NCI-H446 (cell line): ENCODE measurements at places on chromosomes 4 and X.

DNA sequence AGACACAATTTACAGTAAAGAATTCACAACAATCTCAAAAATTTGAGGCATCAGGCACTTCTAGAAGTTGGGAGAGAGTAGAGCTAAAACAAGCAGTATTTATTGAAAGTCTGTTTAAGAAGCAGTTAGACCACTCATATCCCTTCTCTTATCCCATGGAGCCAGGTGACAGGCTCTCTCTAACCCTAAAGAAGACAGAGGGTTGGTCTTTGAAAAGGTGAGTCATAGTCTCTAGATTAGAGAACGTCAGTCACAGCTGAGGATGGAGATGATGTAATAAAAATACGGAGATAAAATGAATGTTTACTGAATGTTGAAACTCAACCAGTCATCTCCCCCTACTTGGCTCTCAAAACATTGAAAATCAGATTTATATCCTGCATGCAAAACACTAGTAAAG, 223.8 kb downstream of the CHIC2 start:
- no peak for DNase-seq

GRCh38 chrX:136196691-136197155, 49.4 kb downstream of the FHL1 start:
- no peak for DNase-seq

DNA sequence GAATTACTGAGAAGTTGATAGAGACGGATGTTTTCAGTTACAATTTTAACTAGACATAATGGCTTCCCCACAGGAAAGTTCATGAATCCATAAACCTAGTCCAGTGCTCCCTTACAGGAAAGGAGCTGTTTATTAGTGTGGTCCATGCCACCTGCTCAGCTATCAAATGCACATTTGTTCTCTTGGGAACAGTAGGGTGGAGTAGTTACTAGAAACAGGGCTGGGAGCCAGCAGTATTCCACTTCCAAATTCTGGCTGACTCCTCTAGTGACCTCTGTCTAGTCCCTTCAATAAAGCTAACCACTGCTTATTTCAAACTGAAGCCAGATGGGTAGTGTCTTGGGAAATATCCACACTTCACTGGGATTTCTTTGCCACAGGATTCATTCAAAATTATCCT, 88.4 kb upstream of the TLL1 start:
- DNase-seq, result peak; percentile 13

DNA sequence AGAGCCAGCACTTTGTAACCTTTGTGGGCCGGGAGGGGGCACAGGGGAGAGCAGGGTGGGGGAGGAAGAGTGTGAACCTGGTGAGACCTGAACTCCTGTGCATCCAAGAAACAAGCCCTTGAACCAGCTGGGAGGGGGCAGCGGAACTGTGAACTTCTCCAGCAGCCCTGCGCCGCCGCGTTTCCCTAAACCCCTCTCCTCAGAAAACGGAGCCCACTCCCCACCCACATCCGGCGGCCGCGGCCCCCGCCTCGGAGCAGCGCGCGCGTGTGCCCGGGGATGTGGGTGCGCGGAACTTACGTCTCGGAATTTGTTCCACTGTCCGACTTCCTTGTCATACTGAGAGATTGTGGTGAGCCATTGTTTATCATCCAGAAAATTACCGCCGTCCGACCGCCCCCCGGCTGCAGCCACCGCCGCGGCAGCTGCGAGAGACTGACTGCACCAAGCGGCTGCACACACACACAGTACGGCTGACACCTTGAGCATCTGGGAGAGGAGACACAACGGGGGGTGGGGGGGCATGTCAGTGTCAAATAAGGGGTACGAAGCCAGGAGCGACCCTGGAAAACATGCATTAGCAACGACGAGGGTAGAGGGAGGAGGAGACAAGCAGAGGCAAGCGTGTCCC, 494 bp downstream of the SPOCK3 start:
- peak; percentile 51 for DNase-seq

- DNase-seq, result no peak
Observed at GRCh38 chr4:118758293-118758692, 73.1 kb downstream of the METTL14 start.

DNA sequence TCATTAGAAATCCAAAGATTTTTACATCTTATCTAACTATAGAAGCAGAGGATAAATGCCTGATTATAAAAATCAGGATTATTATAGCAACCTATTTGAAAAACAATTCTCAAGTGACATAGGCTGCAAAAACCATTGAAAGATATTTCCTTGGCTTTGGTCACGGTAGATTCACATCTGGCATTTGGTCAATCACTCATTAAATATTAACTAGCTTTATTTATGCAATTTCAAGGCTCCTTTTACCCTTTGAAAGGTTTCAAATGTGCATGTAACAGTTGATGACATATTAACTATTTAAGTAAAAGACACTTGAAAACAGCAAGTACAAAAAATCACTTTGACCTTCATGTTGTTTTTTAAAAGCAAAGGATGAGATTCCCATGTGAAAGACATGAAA, 98.1 kb downstream of the MMRN1 start:
- peak; percentile 5 for DNase-seq

DNA sequence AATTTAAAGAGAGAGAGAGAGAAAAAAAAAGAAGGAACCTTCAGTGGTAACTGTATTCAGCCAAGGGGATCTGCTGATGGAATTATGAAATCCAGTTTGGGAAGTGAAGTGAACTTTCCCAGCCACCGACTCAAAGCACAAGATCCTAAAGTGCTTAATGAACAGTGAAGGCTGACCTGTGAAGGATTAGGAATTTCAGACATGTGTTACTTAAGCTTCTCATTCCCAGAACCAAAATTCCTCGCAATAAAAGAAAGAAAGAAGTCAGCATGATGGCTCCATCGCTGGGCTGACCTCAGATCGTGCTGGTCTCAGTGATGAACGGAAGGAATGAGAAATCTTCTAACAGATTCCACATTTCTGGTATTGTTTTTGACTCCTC, 135.2 kb downstream of the ARSF start:
- no peak for DNase-seq

- no peak for DNase-seq
Observed at GRCh38 chr4:80913381-80913780, 117.1 kb upstream of the BMP3 start.

DNA sequence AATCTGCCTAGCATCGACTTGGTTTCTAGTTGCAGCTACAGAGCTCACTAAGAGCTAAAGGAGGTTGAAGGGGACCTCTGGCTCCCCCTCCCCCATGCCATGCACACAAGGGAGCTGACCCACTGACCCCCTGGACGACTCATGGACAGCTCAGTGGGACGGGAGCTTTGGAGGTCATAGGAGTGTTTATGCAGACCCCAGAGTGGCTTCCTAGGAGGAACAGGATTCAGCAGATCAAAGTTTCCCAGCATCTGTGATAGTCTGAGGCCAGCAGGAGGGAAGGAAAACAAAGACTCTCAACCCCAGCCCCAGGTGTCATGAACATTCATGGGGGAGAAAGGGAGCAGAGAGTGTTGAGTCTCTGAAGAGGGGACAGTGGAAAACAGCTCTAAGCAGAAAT, 104.4 kb downstream of the ARSF start:
- DNase-seq, result no peak

DNA sequence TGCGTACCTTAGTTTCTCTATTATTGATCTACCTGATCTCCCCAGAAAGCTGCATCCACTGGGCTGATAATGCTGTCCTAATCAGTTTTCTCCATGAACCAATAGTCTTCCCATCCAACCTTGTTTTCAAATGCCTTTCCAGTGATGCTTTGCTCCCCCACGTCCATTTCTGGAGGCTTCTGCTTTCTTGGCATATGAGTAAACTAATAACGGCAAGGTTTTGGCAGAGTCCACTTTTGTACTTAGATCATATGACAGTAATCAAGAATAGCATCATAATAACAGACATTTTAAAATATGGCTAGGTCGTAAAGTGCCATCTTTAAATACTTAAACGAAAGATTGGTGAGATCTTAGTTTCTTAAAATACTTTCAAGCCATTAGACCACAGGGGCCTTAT, 38.4 kb upstream of the FAM9B start:
- no peak for DNase-seq

DNA sequence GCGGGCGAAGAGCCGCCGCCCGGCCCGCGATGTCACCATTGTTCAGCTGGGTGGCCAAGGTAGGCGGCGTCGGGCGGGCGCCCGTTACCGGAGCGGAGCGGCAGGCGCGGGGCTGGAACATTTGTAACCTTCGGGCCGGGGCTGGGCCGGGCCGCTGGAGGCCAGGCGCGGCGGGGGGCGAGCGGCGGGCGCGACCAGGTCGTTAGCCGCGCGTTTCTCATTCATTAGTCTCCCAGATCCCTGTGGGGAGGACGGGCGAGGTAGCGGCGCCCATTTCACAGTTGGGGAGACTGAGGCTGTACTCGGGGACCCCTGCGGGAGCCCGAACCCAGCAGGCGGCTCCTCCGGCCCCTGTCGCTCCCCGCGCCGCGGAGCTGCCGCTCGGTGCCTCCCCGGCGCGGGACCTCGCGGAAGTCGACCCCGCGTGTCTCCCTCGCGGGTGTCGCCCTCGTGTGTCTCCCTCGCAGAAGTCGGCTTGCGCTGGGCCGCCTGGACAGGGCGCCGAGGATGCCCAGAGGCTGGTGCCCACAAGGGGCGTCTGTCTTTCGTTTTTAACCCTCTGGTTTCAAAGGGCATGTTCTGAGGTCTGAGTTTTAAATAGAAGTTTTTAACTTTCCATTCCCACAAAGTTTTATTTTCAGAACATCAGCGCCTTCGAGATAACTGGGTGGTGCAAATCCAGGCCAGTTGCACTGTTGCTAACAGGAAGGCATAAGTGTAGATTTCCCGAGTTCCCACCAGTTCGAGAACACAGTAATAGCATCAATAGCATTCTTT, 17.5 kb downstream of the PTTG2 start:
- DNase-seq, result peak; percentile 69

DNA sequence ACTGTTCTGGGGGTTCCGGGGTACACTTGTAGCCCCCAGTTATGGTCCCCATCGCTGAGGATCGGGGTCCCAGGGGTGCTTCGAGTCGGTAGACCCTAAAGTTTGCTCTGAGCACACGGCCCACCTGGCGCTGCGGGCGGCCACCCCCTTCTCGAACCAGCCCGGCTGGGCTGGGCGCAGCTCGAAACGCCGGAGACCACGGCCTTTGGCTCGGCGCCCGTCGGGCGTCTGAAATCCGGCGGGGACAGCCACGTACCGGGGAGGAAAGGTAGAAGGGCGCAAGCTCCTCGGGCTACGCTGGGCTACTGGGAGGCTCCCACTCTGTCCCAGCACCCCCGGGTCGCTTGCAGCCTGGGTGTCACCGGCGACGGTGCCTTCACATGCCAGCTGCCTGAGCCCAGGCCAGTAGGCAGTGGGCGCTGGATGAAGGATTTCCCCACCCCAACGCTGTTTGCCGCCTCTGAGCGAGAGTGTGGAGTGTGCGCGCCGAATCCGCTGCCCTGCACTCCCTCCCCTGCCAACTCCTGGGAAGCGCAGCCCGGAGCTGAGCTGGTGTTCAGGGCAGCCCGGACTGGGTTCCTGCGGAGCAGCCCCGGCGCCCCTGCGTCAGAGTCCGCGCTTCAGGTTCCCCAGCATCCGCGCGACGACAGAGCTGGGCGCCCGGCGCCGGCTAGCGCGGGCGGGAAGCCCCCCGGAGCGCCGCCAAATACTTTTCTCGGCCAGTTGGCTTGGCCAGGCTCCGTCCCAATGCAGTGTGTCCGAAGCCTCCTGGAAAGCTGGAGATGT, 637 bp downstream of the MAMLD1 start:
- DNase-seq, result peak; percentile 30

GRCh38 chrX:1306909-1307625, 29.5 kb upstream of the IL3RA start:
- no peak for DNase-seq

GRCh38 chrX:56232221-56233082, at the start of gene KLF8:
TSS of gene KLF8 (plus strand) at chrX:56232356. CDS start at chrX:56233335, 979 bp downstream.
- no peak for DNase-seq

DNA sequence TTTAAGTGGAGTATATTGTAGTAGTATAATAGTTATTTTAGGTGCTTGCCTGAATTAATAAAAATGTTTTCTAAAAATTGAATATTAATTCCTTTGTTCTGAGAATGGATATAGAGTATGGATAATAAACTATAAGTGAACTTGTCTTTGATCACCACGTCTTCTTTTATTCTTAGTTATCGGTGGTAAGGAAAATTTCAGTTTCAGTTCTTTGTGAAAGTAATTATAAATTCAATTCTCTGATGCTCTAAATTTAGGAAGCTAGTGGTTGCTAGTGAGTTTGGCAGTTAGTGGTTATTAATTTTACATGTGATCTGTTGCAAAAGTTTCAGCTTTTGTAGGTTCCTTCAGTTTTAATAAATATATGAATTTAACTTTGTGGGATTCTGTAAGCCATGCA, 30.8 kb downstream of the MRPL1 start:
- no peak for DNase-seq

GRCh38 chr4:129334136-129334535, 238.2 kb downstream of the C4orf33 start:
- no peak for DNase-seq

GRCh38 chr4:137180349-137180748, 351.9 kb downstream of the PCDH18 start:
- DNase-seq, result no peak
